IMR-90 (cell line): ENCODE measurements at places on chromosomes 5 and 9.
A peak's percentile ranks its signal among the peaks of the same experiment; 100 is the strongest.

- DNase-seq: no peak
Measured at GRCh38 chr9:120395376-120395775, 184.6 kb downstream of the CDK5RAP2 start.

DNA sequence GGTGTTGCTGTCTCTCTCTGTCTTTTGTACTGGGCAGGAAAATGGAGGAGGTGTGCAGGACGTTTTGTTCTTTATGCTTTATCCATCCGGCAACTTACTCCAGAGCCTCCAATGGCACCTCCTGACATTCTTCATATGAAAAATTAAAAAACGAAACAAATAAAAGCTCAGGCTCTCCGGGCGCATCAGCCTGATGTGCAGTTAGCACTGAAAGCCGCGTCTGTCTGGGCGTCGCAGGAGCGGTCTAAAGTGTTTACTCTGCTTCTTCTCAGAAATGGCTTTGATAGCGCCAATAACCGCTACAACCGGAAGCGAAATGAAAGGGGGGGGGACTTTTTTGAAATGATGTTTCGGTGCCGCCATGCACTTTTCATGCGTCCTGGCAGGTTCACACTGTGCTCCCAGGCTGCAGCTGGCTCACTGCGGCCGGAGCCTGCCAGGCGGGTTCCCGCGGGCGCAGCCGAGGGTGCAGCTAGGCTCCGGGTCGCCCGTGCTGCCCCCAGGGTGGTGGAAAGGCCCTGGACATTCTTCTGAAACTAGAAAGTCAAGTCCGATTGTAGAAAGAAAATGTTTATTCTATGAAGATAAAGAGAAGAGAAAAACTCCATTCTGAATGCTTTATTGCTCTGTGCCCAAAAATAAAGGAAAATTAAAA is 407.7 kb upstream of the IRX1 start:
- DNase-seq: no peak

- DNase-seq: no peak
Measured at GRCh38 chr5:107868650-107869409, 198.1 kb upstream of the EFNA5 start.

GRCh38 chr9:78552802-78553201 is 255.9 kb downstream of the PSAT1 start:
- DNase-seq: peak; percentile 31

DNA sequence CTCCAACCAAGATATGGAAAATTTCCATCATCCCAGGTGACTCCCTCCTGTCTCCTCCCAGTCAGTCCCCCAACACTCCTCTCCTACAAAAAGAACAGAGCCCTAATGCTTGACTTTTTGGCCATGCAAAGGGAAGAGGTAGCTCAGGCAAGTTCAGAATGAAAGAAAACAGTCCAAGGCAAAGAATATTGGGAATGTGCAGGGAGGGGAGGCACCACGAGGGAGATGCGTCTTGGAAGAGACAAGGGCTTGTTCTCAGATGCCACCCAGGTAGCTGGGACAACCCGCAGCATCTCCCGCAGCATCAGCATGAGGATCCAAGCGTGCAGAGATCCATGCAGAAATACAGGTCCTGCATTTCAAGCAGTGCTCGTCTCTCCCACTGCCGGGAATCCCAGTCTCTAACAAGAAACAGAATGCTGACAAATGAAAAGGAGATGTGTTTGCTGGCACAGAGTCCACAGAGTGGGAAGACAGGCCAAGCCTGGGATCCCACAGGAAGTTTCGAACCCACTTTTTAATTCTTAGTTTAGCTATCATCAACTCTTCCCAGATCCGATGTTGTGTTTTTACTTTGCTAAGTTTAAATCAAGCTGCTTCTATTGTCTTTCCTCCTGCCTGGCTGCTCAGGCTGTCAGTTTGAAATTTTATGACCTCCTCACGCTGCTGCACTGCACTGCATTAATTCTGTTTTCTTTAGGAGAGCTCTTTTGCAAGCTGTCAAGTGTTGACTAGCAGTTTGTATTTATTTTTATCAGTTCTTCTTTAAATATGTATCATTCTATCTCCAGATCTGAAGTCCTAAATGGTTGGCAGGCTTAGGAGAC is 86.8 kb upstream of the OSMR start:
- no peak for DNase-seq

GRCh38 chr9:116060631-116061030 is 93.0 kb upstream of the PAPPA start:
- DNase-seq: no peak

DNA sequence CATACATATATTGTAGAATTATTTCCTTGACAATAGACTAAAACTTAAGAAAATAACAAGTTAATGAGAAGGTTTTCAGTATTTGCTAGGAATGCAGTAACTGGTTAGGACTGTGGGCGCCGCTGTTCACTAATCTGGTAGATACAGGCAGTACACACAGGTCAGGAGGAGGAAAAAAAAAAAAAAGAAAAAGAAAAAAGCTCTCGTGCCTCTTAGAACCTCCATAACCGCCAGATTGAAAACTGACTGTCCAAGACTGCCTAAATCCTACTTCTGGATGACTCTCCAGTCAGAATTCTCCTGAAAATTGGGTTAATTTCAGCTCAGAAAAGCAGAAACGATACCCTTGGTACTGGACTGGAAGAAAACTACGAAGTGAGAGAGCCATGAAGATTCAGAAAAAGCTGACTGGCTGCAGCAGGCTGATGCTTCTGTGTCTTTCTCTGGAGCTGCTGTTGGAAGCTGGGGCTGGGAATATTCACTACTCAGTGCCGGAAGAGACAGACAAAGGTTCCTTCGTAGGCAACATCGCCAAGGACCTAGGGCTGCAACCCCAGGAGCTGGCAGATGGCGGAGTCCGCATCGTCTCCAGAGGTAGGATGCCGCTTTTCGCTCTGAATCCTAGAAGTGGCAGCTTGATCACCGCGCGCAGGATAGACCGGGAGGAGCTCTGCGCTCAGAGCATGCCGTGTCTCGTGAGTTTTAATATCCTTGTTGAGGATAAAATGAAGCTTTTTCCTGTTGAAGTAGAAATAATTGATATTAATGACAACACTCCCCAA is at the start of gene PCDHGA1:
TSS of gene PCDHGA1 (plus strand) at position 216 of the 782 bp plus-strand sequence.
- peak; percentile 75 for DNase-seq

DNA sequence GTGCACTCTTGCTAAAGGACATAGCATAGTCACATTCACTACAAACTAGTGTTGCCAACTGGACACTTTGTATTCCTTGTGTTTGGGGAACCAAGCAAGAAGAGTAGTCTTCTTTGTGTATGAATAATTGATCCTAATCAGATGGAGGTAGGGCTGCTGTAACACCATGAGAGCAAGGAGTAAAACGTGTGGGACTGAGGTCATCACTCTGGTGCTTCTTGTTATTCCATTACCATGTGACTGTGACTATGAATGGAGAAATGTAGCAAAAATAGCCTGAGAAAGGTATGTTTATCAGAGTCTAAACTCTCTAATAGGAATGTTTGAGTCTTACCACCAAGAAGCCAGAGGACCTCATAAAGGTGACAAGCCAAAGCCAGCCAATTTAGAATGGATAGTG is 966.9 kb downstream of the TAF11L14 start:
- no peak for DNase-seq

DNA sequence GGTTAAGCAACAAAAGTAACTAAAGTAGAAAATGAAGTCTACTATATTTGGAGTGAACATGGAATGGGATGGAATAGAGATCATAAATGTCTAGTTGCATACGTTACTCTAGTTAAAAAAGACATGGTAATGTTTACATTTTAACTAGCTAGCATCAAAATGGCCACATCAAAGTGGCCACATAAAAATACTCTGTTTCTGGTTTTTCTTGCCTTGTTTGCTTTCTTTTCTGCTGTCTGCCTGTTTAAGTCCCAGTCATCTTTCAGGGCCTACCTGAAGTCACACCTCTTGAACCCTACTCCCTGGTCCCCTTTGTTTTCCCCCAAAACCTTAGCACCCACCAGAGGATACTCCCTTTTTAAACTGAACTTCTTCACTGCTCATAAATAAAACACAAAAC is 6.4 kb upstream of the KIF2A start:
- DNase-seq: no peak

DNA sequence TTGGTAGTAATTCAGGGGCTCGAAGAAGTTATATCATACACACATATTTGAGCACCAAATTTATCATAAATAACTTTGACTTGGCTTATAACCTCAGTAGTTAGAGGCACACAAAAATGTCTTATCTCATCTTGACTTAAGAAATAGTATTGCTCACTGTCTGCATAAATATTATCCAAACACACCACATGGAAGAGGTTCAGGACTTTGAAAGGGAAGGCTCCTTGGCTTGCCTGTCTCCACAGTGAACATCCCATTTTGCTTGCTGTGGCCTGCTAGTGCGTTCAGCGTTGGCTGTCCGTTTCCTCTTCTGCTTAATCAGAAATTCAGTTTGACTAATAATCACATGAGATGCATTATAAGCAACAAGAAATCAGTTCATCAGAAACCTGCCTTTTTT is 13.9 kb downstream of the GRXCR2 start:
- peak; percentile 61 for DNase-seq

GRCh38 chr5:67355120-67355713 is 158.6 kb upstream of the CD180 start:
- no peak for DNase-seq

- no peak for DNase-seq
Measured at GRCh38 chr5:64180661-64181343, 15.2 kb downstream of the RNF180 start.

GRCh38 chr5:141590127-141590526 is 28.7 kb downstream of the DIAPH1 start:
- no peak for DNase-seq

DNA sequence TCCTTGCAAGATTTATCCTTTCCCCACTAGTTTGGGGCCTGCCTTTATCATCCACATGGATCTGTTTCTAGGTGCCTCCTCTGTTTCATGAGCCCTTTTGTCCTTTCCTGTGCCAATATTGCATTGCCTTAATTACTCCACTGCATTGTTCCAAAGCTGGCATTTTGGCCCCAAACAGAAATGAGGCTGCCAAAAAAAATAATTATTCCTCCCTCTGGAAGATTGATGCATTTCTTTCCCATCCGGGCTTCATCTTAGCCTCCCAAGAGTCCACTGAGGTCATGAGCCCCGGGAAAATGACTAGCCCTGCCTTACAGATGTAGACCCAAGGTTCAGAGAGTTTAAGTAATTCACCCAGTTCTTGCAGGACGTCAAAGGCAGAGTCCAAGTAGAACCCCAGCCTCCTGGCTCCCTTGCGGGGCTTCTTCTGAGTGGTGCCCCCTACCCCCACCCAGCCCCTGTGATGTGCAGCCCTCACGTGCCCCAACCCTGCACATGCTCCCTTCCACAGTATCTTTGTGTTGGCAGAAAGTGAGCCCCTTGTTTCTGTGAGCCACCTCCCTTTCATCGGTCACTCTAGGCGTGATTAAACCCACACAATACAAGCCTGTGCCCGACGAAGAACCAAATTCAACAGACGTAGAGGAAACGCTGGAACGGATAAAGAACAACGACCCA is 62.1 kb downstream of the TMOD1 start:
- DNase-seq: no peak

GRCh38 chr5:96753848-96754247 is 53.9 kb downstream of the ERAP1 start:
- no peak for DNase-seq

- no peak for DNase-seq
Measured at GRCh38 chr5:153880106-153880505, 158.6 kb downstream of the FAM114A2 start.

DNA sequence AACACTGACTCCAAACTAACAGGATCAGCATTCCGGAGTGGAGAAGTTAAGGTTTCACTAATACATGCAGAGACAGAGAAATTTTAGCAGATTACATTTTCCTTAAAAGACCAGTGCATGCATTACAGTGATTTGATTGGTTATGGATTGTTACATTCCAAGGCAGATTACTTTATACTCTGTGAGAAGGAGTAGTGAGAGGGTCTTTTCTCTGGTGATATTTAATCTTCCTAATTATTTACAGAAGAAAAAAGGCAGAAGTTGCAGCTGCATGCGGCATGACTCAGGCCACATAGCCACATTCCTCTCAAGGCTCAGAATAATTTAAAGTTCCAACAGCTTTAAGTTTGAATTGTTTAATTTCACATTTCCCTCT is 53.0 kb upstream of the PDZD2 start:
- peak; percentile 49 for DNase-seq

DNA sequence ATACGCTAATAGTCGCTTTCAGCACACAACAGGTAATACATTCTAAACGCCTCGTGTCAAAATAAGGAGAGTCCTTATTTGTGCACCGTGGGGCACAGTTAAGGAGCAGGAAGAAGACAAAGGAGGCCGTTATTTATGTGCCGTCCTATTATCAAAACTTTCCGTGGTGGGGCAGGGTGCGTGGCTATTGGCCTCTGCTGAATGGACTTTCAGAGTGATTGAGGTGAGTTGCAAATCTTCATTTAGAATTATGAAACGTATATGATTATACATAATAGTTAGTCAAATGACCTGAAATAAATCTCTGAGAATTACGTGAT is 833 bp downstream of the C5orf24 start:
- DNase-seq: no peak

DNA sequence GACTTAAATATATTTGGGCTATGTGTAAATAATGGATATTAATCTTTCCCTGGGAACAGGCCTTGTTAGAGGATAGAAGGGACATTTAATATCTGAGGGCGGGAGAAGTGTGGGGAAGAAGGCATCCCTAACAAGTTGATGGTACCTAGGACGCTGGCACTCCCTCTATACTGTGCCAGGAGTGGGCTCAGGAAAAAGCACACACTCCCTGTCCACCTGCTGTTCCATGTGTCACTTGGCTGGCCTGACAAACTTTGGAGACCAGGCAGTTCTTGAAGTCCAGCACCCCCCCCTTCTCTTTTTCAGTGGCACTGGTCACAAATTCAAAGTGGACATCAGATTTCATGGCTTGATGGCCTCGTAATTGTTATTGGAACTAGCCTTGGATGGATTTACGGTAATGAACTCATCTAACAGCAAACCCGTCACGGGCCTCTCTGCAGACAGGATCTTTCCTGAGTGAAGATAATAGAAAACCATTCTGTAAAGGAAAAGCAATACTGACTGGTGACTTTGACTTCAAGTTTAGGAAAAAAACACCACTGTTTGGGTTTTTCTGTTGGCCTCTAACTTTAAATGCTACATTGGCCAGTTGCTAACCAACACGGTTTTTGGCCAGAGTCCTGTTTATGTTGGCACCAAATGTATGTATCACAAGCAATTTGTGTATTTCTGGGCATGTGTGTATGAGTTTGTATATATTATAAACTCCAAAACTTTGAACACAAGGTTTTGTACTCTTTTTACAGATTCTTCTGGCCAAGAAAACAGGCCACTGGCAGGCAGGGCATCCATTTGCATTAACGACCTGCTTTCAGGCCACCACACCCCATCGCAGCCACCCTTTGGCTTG is 552.6 kb downstream of the CCDC171 start:
- peak; percentile 80 for DNase-seq

DNA sequence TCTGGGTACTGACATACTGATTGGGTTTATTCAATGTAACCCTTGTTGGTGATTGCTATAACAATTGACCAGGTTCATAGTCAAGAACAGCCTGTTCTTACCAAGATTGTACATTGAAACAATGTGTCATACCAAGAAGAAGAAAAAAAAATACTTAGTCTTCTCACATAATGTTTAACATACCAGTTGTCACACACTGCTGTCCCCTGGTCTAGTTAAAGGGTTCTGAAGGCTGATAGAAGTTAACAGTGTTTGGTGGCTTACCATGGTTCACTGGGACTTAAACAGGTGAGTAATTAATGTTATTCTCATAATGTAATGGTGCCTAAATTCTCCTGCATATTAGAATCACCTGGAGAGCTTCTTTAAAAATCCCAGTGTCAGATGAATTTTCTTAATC is 18.5 kb upstream of the CDC42SE2 start:
- no peak for DNase-seq
